ENCODE measurements at places on chromosomes 3 and 15.

- peak; percentile 38 for DNase-seq
Observed at GRCh38 chr3:195897081-195897852, 11.1 kb downstream of the TNK2 start.

DNA sequence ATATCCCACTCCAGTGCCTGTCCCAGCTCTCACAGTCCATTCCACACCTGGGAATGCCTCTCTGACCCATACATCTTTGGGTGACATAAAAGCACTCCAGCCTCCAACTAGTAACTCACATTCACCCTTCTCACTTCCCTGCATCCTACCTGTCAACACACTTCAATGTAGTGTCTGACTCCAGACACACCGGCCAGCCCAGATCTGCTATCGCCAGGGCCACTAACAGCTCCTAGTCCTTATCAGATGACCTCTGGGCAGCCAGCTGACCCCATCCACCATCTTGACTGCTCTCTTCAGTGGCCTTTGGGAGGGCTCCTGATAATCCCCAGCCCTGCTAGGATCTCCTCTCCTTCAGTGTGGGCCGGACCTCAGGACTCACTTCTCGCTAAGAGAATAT is 2.9 kb upstream of the MCM2 start:
- DNase-seq, result no peak

DNA sequence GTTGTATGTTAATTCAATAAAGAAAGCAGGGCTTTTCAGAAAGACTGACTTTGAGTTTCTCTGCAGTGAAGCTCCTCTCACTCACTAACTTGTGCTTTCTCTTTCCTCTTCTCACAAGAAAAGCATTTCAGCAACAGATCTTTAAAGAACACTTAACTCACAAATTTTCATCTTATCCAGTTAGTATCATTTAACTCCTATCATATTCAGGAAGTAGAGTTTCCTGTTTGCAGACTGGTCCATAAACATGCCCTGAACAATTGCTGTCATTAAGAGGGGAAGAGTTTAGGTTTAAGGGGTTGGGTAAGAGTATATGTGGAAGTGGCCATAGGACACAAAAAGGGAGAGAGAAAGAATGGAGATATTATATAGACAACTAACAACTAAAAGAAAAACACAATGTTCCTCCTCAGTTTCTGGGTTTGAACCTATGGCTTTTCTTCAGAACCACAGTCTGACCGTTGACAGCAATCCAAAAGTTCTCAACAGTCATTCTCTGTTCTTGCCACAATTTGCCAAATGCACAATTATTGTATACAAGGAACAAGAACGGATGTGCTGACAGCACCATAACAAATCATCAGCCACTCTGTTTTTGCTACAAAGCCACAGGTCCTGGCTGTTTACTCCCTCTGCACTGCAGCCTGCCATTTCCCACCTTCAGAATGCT is 63.9 kb downstream of the CHAC1 start:
- no peak for DNase-seq

DNA sequence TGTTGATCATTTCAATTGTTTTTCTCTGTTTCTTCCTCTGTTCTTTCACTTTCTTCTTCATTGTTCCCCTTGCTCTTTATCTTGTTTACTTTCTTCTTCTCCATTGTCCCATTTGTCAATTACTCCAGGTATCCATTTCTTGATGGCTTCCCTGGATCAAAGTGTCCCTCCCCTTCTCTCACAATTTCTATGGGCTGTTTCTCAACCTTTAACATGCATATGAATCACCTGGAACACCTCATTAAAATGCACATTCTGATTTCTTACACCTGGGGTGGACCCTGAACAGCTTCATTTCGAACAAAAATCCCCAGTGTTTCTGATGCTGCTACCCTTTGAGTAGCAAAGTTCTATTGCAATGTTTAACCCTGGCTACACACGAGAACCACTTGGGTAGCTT is 454.8 kb downstream of the EPHA6 start:
- no peak for DNase-seq

DNA sequence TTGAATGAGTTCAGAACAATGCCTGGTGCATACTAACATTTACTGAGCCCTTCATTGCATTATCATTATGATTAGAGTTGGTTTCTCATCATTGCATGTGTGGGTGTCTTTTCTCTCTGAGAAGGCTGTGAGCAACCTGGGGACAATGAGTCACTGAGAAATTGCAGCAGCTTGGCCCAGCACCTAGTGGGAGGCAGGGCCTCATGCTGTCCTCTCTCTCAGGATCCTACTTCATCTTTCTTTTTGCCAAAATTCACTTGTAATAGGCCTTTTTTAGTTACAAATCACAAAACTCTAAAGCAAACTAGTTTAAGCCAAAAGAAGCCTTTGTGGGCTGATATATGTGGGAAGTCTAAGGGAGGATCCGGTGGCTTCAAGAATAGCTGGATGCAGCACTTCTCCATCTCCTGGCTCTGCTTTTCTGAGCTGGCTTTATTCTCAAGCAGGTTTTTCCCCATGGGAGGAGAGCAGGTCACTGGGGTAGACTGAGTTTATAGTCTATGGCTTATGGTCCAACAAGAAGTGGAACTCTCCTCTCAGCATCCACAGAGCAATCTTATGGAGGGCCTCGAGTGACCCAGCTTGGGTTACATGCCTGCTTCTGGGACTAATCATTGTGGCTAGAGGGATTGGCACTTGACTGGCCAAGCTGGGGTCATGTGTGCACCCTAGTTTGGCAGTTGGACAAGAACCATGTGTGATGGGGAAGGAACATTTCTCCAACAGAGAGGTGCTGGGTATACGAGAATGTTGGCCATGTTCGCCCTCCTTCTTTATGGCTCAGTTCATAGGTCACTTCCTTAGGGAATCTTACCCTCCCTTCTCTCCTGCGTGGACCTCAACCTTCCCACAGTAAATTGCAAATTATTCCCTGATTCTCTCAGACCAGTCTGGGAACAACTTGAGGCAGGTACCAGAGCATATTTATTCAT is 8.7 kb upstream of the CAMK1 start:
- no peak for DNase-seq

DNA sequence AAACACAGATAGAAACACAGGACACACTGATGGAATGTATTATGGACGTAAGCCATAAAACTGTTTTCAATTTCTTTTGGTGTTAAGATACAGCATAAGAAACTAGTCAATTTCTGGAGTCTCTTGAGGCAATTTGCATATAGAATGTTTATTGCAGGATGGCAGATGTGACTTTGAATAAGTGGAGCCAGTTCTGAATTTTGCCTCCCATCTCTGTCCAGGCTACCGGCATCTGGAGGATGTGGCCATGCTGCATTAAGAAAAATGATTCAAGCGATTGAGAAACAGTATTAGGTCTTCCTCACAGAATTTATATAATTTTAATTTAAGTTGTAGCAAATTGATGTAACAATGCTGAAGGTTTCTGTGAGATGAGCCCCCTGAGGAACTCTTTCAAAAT is 81.5 kb downstream of the CHST2 start:
- DNase-seq, result no peak

- no peak for DNase-seq
Observed at GRCh38 chr15:79478108-79478507, 46.0 kb downstream of the MINAR1 start.

DNA sequence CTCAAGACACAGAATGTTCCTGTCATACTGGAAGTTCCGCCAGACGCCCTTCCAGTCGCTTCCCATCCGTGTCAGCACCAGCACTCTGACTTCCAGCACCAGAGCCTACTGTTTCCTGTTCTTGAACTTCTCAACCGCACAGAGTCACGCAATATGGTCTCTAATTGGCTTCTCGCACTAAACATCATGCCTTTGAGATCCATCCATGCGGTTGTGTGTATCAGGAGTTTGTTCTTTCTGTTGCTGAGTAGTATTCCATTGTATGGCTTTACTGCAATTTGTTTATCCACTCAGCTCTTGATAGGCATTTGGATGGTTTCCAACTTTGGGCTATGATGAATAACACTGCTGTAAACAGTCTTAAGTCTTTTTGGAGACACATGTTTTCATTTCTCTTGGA is 112.1 kb downstream of the LRRK1 start:
- no peak for DNase-seq

GRCh38 chr3:154598166-154598565 is 168.2 kb upstream of the GPR149 start:
- no peak for DNase-seq

DNA sequence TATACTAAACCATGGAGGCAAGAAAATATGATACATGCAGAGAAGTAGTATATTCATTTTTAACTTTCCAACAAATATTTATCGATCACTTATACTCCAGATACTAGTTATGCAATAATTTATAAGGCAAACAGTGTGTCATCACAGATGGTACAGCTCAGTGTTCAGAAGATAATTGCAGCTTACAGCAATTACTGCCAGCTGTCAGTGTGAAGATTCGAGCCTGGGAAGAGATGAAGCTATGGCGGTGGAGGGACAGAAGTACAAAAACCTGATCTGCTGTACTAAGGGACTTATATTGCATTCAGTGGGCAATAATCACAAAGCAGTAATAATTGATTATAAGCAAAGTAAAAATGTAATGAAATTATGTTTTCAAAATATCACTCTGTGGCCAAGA is 170.6 kb upstream of the EPHA3 start:
- no peak for DNase-seq

- DNase-seq, result no peak
Observed at GRCh38 chr3:151197228-151197627, 5.8 kb downstream of the GPR171 start.

GRCh38 chr3:21914451-21914850 is 163.4 kb upstream of the ZNF385D start:
- no peak for DNase-seq

DNA sequence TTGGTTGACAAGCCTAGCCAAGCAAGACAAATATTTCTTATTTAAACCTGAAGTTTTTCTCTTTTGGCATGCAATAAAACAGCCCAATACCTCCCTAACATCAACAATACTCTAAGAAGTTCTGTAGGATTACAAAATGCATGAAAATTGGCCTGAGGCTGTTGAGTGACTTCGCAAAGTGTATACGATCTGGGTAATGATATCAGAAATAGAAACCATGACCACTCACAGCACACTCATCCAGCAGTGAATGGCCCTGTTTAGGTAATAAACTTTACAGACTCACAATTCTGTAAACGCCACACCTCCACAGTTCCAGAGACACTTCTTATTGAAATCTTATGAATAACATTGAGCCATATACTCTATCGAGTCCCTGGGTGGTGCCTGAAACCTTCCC is 83.0 kb upstream of the NAALADL2 start:
- DNase-seq, result no peak

- no peak for DNase-seq
Observed at GRCh38 chr15:41832875-41833274, 5.0 kb downstream of the JMJD7 start.

DNA sequence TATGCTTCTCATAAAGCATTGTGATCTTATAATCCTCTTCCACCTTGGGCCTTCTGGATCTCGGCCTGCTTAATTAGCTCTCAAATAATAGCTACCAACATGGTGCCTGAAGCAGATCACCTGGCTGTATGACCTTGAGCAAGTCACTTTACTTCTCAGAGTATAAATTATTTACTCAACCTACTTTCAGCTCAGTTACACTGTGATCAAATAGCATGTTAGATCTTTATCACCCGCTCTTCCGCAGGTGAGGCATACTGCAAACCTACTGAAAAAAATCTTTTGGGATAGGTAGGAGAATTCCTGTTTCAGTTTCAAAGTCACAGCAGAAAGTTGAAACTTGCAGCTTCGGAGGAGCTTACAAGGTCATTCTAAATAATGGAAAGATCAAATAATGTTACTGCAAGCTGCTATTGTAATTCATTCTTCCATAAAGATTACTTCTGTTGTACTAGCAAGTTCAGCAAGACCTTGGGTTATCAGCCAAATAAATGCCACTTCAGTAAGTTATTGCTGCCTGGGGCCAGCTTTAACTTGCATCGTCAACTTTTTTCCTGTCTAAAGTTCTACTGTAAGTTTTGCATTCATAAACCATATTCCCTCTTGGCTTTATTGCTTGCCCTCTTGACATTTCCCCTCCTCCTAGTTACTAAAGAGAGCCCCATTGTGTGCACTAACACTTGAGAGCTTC is 268.4 kb upstream of the ATP11B start:
- no peak for DNase-seq

DNA sequence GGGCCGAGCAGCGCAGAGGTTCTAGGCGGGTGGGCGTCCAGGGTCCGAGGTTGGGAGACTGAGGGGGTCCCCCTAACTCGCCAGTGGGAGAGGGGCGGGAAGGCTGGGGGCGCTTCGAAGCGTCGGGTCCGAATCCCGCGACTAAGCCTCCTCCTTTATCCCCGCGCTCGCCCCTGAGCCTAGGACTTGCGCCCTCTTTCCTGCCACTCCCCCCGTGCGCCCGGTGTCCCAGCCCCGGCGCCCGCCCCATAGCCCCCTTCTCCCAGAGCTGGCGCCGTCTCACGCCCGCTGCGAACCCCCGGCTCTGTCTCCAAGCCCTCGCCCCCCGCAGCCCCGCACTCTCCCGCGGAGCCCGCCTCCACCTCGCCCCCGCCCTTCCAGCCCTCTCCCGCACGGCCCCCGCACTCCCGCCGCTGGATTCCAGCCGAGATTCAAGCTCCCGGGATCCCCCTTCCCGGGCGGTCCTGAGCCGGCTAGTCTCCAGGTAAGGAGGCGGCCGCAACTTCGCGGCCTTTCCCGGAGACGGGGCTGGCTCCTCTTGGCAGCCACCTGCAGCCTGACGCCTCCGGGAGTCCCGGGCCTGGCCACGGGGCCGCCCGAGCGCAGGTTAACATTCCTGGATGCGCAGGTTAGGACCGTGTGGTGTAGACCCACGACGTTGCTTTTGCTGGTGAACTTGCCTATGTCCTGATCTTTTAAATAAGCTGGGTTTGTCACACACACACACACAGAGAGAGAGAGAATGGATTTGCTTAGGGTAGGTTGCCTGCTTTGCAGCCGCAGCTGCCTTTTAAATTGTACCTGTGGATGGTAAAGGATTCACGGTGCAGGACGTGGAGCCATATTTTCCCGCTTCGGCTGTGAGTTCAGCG is 563 bp downstream of the PXYLP1 start:
- DNase-seq, result no peak

- no peak for DNase-seq
Observed at GRCh38 chr3:52243791-52244628, 1.5 kb upstream of the PPM1M start.

DNA sequence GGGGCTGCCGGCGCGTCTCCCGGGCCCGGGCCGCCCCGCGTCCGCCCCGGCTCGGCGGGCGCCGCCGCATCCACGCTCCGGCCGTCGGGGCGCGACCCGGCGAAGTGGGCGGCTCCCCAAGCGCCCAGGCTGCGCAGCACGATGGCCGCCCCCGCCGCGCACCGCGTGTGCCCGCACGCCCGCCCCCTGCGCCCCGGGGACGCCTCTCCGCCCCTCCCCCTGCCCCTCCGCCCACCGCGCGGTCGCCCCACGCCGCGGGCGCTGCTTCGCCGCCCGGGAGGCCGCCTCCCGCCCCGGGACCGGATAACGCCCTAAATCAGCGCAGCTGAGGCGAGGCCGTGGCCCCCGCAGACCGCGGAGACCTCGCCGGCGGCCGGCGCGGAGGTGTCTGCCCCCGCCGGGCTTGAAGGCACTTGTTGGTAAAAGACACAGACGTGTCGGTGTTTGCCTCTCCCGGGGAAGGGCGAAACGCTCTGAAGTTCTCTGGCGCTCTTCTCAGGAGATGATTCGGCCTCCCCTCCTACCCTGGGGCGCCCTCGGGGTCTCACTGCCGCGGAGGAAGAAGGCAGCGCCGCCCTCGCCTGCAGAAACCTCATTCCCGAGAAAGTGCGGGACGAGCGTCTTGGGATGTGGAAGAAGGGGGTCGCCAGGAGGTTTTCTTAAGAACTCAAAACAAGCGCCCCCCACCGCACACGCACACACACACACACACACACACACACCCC is at the start of gene BNC1:
BNC1 (minus strand) TSS at position 106 of the 725 bp plus-strand sequence; CDS start at position 70, 36 bp downstream.
- no peak for DNase-seq
